ENCODE measurements at places on chromosomes 1 and 21. TPM values are rescaled to one million over a fixed set of nuclear protein-coding genes. Genes with fewer than 3 reads are reported as not detected.

- no peak overlapping the region for H3K27ac ChIP-seq
- no peak overlapping the region for H3K4me3 ChIP-seq
- H3K36me3 ChIP-seq: no peaks in the 10 kb centered on the region
- DNase-seq: no peak
Observed at GRCh38 chr1:8013800-8014199, 12.3 kb downstream of the ERRFI1 start.

GRCh38 chr1:90831910-90832309, 114.8 kb upstream of the BARHL2 start:
- H3K27ac ChIP-seq: no peak overlapping the region
- peaks cover 62% of the 10 kb centered on the region for H3K27me3 ChIP-seq
- H3K4me3 ChIP-seq: no peak overlapping the region
- H3K4me1 ChIP-seq: peaks cover 22% of the 10 kb centered on the region

Gene TCHHL1
- total RNA-seq: not detected

DNA sequence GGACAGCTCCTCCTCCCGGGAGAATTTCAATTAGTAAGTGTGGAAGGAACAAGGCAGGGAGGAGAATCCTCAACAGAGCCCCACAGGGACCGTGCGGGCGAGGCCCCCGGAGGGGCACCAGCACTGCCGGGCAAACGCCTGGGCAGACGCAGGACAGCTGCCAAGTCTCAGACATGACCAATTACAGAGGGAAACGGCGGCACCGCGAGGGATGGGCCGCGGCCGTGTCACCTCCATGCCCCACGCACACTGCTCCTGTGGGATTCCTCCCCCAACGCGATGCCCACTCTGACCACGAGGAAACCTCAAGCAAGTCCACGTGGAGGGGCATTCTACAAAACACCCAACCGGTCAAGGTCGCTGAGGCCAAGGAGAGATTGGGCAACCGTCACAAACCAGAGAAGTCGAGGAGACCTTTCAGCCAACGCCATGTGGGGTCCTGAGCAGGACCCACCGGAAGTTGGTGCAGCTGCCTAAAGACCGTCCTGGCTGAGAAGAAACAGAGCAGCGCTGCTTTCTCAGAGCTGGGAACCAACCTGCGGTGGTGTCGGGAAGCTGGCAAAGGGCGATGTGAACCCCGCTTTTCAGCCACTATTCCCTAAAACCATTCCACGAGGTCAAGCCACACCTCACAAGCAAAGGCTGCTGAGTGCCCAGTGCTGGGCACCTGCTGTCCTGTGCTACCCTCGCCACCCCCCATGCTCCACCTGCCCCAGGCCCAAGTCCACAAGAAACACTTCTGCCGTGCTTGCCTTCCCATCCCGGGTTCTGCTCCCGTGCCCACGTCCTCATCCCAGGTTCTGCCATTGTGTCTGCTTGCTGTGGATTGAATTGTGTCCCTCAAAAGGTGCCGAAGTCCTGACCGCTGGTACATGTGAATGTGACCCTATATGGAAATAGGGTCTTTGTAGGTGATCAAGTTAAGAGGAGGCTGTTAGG, 1.4 kb upstream of the KRTAP10-4 start:
- H3K27ac ChIP-seq: no peak overlapping the region
- peaks cover 2% of the 10 kb centered on the region for H3K4me1 ChIP-seq
- H3K27me3 ChIP-seq: no peaks in the 10 kb centered on the region
- no peak overlapping the region for H3K4me3 ChIP-seq
- H3K36me3 ChIP-seq: no peaks in the 10 kb centered on the region

- no peaks in the 10 kb centered on the region for H3K4me1 ChIP-seq
- no peak overlapping the region for H3K27ac ChIP-seq
- no peaks in the 10 kb centered on the region for H3K36me3 ChIP-seq
Observed at GRCh38 chr1:18989896-18990295, 33.4 kb upstream of the IFFO2 start.

Gene DOCK7
- 6.0 TPM for total RNA-seq

Gene SYTL1
- 140 TPM for total RNA-seq

Gene TNFRSF9
- total RNA-seq: 0.52 TPM

DNA sequence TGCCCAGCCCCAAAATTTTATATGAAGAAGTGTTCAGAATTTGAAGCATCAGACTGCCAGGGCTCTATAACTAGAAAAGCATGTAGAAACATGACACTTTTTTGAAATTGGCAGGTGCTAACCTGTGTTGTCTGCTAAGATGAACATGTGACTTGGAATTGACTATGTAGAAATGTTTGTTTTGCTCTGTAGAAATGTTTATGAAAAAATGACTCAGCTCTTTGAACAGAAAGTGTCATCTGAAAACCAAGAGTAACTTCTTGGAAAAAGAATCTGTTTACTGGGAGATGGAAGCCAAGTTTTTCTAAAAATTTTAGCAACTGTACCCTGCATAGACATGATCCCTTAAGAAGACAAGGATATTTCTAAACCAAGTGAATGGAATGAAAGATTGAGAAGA, 59.2 kb downstream of the LHX9 start:
- no peaks in the 10 kb centered on the region for H3K4me1 ChIP-seq
- DNase-seq: no peak
- peaks cover 3% of the 10 kb centered on the region for H3K27me3 ChIP-seq
- no peak overlapping the region for H3K27ac ChIP-seq
- H3K36me3 ChIP-seq: no peaks in the 10 kb centered on the region

Gene PLEKHA6
- 0.53 TPM for total RNA-seq

DNA sequence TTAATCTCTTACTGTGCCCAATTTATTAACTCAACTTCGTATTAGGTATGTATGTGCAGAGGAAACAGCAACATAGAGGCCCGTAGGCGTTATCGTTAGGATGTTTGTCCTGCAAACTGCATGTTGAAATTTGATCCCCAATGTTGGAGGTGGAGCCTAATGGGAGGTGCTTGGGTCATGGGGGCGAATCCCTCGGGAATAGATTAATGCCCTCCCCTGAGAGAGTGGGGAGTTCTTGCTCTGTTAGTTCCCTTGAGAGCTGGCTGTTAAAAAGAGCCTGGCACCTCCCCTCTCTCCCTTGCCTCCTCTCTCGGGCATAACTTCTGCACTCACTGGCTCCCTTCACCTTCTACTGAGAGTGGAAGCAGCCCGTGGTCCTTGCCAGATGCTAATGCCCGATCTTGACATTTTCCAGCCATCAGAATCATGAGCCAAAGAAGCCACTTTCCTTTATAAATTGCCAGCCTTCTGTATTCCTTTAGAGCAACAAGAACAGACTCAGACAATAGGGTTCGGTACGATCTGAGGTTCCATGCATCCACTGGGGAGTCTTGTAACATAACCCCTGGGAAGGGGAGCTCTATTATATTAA, 149.0 kb upstream of the RAB4A start:
- no peaks in the 10 kb centered on the region for H3K36me3 ChIP-seq
- H3K4me3 ChIP-seq: no peak overlapping the region
- DNase-seq: no peak
- no peak overlapping the region for H3K27ac ChIP-seq
- no peaks in the 10 kb centered on the region for H3K27me3 ChIP-seq

- H3K4me1 ChIP-seq: no peaks in the 10 kb centered on the region
- no peaks in the 10 kb centered on the region for H3K36me3 ChIP-seq
- H3K27me3 ChIP-seq: no peaks in the 10 kb centered on the region
- H3K4me3 ChIP-seq: no peak overlapping the region
- DNase-seq: no peak
Observed at GRCh38 chr1:171061425-171062143, 29.1 kb upstream of the FMO3 start.

DNA sequence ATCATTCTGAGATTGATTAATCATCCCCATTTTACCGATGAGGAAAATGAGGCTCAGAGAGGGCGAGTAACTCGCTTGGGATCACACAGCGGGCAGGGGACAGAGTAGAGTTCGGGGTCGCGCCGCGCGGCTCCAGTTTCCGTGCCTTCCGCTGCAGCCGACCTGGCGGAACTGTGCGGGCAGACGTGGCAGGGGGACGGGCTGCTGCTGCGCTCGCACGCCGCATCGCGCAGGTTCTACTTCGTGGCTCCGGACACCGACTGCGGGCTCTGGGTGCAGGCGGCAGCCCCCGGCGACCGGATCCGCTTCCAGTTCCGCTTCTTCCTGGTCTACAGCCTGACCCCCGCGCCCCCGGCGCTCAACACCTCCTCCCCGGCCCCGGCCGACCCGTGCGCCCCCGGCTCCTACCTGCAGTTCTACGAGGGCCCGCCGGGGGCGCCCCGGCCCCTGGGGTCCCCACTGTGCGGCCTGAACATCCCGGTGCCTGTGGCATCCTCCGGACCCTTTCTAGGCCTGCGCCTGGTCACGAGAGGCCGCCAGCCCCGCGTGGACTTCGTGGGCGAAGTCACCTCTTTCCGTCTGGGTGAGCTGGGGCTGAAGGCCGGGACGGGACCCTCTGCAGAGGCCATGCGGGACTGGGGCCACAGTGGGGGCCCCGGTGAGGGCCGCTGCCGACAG, 2.3 kb downstream of the LDLRAD2 start:
- no peak overlapping the region for H3K27ac ChIP-seq
- H3K27me3 ChIP-seq: peaks cover 10% of the 10 kb centered on the region
- peaks cover 7% of the 10 kb centered on the region for H3K4me1 ChIP-seq
- H3K36me3 ChIP-seq: no peaks in the 10 kb centered on the region
- peak overlapping the region; percentile 37 for H3K4me3 ChIP-seq
- peak; percentile 20 for DNase-seq

Gene KRTAP24-1
- not detected for total RNA-seq
